ENCODE measurements at places on chromosomes 7 and 10.

DNA sequence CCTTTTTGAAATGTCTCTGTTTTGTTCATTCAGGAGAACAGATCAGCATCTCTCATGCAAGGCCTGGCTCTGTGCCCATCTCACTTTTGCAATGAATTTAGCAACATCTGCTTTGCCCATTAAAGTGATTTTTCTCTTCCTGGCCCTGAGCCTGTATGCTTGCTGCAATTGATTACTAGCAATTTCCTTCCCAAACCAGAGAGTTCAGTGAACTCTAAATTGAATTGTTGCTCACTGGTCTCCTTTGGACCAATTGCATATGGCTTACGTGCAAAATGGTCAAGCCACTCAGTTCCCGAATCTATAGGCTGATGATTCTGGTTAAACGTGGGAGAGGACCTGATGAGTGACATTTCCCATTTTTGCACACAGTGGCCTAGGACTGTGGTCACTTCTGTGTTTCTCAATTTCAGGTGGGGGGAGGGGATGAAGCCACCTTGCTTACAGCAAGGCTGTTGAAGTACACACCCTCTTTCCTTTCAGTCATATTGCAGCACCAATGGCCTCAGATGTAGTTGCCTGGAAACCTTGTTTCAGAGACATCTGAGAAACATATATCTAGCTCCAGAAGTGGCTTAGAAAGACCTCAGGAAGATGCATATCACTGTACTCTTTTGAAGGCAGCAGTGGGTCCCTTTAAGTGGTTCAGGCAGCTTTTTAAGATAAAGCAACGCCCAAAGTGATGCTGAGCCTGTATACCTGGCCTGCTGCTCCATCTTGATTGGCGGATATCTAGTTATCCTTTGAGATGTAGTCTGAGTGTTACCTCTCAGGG, 201.4 kb downstream of the PTEN start:
- no peak for DNase-seq

- DNase-seq: no peak
Observed at GRCh38 chr10:13681528-13681927, 94.8 kb downstream of the PRPF18 start.

DNA sequence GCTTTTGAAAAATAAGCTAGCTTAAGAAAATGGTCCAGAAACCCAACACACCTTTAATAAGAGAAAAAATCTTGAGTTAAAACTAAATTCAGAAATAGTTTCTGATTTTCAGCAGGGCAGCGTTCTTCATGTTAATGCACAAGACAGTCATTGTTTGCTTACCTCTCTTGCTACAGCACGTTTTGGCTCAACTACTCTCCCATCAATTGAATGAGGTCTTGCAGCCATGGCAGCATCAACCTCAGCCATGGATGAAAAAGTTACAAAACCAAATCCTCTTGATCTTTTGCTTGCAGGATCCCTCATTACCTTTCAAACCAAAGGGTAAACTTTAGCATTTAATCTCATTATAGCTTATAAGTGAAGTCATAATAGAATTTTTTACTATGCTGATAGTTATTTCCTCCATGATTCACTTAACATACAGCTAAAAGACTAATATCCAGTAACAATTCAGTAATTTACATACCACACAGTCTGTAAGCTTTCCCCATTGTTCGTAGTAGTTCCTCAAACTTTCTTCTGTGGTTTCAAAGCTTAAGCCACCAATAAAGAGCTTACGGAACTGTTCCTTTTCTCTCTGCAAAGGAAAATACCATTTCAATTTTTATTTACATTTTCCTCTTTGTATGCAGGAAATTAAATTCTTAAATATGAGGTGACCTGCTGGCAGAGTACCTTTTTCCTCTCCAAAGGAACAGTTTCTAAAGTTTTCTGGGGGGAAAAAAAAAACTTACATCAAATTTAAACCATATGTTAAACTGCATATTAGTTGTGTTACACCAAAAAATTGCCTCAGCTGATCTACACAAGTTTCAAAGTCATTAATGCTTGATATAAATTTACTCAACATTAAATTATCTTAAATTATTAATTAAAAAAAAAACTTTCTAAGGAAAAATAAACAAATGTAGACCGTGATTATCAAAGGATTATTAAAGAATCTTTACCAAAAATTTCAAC, 3.1 kb downstream of the HNRNPA2B1 start:
- no peak for DNase-seq

GRCh38 chr7:85234730-85235129, 47.9 kb upstream of the SEMA3D start:
- no peak for DNase-seq
